ENCODE measurements at places on chromosomes 2 and 18.

- no peak for DNase-seq
Measured at GRCh38 chr2:222264791-222265320, 33.9 kb downstream of the PAX3 start.

- no peak for DNase-seq
Measured at GRCh38 chr2:208373460-208374089, 33.0 kb upstream of the PTH2R start.

DNA sequence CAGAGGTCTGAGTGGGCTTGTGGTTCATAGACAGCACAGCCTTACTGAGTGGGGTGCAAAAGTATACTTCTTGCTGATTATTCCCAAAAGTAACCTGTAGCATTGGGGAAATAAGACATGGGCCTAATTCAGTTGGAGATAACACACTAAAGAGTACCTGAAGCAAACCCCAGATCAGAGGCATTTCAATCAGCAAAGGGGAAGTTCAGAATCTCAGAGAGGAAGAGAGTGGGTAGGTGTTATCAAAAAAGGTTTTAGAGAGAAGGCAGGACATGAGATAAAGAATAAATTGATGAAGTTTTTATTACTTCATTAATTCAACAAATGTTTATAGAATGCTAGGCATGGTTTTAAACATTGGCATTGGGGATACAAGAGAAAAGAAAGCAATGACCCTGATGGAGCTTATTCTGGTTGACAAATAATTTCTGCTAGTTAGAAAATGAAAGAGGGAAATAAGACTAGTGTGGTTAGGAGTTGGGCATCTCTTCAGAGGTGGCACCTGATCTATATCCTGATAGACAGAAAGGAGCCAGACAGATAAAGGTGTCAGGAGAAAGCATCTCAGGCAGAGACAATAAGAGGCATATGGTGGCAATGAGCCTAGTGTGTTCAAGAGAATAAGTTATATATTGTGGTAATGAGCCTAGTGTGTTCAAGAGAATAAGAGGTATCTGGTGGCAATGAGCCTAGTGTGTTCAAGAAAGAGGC, 153.8 kb upstream of the SETBP1 start:
- no peak for DNase-seq

DNA sequence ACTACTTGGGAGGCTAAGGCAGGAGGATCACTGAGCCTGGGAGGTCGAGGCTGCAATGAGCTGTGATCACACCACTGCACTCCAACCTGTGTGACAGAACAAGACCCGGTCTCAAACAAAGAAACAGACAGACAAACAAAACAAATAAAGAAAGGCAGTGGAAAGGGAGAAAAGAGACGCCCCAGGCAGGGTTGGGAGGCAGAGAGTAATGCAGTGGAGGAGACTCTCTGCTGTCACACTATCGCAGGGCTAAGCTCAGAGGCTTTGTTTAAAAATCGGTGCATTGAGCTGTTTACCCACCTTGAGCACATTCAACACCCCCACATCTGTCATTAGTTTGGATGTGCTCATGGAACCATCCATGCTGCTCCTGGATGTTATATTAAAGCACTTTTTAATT, 84.2 kb upstream of the RMP24 start:
- no peak for DNase-seq
